ENCODE measurements at places on chromosomes 13 and 19. TPM values are rescaled to one million over a fixed set of nuclear protein-coding genes. Genes with fewer than 3 reads are reported as not detected.

- no peak for DNase-seq
Observed at GRCh38 chr13:99425485-99426341, 75.6 kb upstream of the TM9SF2 start.

FBXO17 gene
- 20.7 TPM for polyA plus RNA-seq

DNA sequence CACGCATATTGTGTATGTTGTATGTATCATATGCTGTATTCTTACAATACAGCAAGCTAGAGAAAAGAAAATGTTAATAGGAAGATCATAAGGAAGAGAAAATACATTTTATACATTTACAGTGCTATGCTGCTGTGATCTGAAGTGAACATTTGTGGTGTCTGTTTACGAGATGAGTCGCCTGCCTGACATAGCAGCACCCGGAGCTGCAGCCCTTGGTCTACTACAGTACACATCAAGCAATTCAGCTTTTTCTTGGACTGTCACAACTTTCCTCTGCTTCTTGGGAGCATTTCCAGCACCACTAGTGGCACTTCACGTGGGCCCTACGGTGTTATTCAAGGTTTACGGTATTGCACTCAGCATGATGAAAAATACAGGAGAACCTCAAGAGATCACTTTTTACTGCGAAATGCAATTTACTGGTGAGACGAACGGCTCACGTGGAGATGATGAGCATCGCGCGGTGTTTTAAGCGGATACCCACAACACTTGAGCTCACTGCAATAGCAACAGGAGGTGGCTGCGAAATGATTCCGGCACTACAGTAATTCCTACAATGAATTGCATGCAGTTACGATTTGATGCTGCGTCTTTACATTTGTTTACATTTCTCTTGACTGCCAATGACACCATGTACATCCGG lies 308.4 kb downstream of the FGF9 start:
- peak; percentile 71 for DNase-seq

GRCh38 chr19:18205200-18205892 lies 1.5 kb upstream of the RAB3A start:
- DNase-seq = peak; percentile 89

CGB3 gene
- polyA plus RNA-seq = not detected

- DNase-seq = no peak
Observed at GRCh38 chr13:59024434-59024833, 1139.3 kb downstream of the DIAPH3 start.

DNA sequence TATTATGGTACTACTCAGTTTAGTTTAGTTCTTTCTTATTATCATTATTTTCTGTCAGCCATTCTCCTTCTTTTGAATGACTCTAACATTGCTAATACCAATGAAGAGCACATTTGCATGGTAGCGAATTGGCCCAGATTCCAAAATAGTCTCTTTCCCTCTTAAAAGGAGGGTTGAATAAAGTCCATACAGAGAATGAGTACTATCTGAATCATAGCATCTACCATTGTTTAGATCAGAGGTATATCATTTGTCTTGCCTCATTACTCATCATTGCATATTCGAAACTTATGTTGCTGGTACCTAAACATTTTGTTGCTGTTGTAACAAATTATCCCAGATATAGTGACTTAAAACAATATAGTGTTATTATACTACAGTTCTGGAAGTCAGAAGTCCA lies 1235.3 kb upstream of the ATXN8OS start:
- DNase-seq = no peak

SYT5 gene
- 0.15 TPM for polyA plus RNA-seq

DNA sequence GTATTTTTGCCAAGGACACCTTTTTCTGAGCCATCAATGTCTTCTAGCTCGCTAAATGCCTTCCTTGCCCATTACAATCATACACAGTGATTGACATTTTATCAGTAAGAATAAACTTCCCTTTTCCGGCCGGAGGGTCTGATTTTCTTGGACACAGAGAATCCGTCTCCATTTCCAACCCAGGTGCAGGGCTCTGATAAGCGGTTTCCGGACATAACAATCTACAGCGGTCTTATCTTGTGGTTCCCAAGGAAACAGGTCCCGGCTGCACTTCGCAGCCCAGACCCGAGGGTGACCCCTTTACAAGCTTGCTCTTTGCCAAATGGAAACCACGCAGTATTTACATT lies 5.1 kb upstream of the ZNF77 start:
- peak; percentile 50 for DNase-seq

SIGLECL1 gene
- not detected for polyA plus RNA-seq

GRCh38 chr19:43469160-43469480 lies 3.7 kb upstream of the LYPD3 start:
- DNase-seq = no peak

GFY gene
- not detected for polyA plus RNA-seq

GRCh38 chr13:60075850-60076249 lies 87.9 kb downstream of the DIAPH3 start:
- DNase-seq = peak; percentile 13

NDUFA7 gene
- 67.9 TPM for polyA plus RNA-seq

- no peak for DNase-seq
Observed at GRCh38 chr19:3457528-3458228, 22.6 kb downstream of the SMIM24 start.

DNA sequence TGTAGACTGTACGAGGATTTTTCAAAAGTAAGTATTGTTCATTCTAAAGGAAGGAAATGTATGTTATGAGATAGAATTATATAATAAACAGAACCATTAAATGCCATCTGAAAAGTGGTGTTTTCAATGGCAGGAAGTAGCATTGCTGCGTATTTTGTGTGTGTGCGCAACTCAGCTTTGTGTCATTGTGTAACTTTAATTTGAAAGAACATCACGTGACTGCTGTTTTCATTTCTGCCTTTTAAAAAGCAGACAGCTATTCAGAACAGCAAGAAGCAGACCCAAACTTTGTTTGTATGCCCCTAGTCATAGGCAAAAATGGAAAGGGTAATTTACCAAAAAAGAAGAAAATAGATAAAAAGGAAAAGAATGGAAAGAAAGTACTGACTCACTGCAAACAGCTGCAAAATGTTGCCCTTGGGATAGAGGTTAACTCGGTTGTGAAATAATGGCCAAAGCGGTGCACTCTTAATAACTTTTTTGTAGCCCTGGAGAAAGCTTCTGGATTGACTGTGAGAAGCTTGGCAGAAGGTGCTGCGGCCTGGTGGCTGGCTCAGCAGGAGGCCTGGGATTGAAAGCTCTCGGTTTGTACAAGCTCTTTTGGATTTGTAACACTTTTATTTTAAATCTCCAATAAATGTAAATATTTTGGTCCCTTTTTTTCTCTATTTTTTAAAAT lies 97.3 kb downstream of the GGACT start:
- peak; percentile 63 for DNase-seq
